ENCODE measurements at places on chromosomes 12 and 14.

DNA sequence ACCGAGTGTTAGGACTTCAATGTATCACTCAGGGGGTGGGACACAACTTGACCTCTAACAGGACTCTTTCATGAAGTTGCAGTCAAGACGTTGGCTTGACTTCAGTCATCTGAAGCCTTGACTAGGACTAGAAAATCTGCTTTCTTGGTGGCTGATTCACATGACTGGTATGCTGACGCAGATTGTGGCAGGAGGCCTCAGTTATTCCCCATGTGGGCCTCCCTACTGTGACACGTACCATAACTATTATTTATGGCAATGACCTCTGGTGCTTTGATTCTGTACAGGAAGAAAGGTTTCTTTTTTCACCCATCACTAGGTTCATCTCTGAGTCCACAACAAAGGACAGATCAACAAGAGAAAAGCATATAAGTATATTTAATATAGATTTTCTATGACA lies 270.4 kb downstream of the NEDD1 start:
- no peak for ATAC-seq

GRCh38 chr12:65602610-65603295 lies 221.5 kb upstream of the HMGA2 start:
- ATAC-seq = no peak

DNA sequence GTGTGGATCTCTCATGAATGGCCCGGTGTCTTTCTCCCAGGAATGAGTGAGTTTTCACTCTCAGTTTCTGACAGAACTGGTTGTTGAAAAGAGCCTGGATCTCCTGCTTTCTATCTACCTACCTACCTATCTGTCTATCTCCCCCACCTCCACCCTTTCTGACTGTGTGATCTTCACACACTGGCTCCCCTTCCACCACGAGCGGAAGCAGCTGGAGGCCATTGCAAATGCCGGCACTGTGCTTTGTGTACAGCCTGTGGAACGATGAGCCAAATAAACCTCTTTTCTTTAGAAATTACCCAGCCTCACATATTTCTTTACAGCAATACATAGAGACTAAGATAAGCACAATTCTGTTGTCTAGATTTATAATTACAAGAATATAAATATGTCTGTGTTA lies 7.2 kb downstream of the GSKIP start:
- no peak for ATAC-seq

DNA sequence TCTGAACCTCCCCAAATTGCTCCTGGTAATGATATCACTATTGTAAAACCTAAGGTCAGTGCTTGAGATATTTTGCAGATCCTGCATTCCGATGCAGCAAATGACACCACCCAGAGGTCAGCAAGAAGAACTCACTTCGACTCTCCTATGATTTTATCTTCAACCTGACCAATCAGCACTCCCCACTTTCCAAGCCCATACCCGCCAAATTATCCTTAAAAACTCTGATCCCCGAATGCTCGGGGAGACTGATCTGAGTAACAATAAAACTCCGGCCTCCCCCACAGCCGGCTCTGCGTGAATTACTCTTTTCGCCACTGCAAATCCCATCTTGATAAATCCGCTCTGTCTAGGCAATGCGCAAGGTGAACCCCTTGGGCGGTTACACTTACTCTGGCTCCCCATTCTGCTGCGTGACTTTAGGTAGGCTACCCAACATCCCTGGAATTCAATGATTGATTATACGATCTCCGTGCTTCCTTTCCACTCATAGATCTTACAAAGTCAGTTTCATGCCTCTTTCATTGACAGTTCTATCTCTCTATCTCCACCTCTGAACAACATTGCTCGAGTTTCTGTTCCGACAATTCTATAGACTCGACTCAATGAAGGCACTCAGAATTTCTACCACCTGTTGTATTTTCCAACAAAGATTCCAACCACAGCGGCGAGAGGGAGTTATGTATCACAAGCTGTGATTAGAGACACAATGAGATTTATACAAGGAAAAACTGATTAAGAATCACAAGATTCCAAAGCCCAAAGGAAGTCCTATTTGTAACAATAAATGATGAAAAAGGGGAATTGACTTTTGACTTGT lies 939 bp downstream of the NPC2 start:
- no peak for ATAC-seq

DNA sequence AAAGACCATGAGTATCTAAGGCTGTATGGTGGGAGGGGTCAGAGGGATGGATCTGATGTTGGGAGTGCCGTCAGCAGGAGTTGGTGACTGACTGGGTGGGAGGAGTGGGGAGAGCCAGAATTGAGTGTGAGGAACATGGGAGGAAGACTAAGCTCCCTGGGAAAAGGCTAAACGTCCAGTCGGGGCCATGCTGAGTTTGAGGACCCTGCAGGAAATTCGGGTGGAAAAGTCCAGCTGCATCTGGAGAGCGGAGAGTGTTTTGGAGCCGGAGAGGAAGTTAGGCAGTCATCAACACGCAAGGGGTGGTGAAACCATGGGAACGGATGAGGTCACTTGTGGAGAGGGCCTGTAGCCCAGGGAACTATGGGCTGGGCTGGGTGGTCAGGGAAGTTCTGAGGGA lies 60.9 kb downstream of the ELK3 start:
- no peak for ATAC-seq

GRCh38 chr12:113638460-113638775 lies 166.7 kb upstream of the LHX5 start:
- no peak for ATAC-seq

- no peak for ATAC-seq
These were observed 22.8 kb downstream of the TPCN1 start for GRCh38 chr12:113244047-113244460.

Data from stimulated activated memory B cell treated with anti-CD40 and anti-IgM and Interleukin-4, amounts not matched to agents 10 μg/mL and 1 μg/mL and 100 μg/mL, for 72 hours (primary cell).